Lung (tissue), 17 donors: ENCODE measurements at places on chromosomes 11 and 22. TPM values are rescaled to one million over a fixed set of nuclear protein-coding genes. Genes with fewer than 3 reads are reported as not detected.
A peak's percentile ranks its signal among the peaks of the same experiment; 100 is the strongest.

DNA sequence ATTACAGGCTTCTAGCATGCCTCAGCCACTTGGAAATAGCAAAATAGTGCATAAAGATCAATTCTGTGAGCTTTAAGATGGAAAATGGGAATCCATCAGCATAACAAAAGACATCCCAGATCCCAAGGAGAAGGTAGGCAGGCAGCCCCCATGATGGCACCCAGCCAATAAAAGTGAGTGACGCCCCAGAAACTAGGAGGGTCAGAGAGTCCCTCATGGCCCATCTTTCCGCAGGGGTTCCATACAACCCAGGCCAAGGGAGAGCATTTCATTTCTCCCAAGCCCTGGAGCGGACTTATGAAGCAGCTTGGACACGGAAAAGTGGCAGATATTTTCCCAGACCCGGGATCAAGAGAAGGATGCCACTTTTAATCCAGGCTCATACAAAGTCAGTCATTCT lies 93.3 kb downstream of the ZC3H12C start:
- H3K4me3 ChIP-seq = no peak overlapping the region
- no peaks in the 10 kb centered on the region for H3K36me3 ChIP-seq
- H3K4me1 ChIP-seq = no peaks in the 10 kb centered on the region
- H3K27ac ChIP-seq = no peak overlapping the region

- no peaks in the 10 kb centered on the region for H3K27me3 ChIP-seq
- H3K4me1 ChIP-seq = no peaks in the 10 kb centered on the region
- peaks cover 14% of the 10 kb centered on the region for H3K36me3 ChIP-seq
- H3K27ac ChIP-seq = peak overlapping the region; percentile 3
Measured at GRCh38 chr11:126339073-126339862, 16.2 kb upstream of the ST3GAL4 start.

DNA sequence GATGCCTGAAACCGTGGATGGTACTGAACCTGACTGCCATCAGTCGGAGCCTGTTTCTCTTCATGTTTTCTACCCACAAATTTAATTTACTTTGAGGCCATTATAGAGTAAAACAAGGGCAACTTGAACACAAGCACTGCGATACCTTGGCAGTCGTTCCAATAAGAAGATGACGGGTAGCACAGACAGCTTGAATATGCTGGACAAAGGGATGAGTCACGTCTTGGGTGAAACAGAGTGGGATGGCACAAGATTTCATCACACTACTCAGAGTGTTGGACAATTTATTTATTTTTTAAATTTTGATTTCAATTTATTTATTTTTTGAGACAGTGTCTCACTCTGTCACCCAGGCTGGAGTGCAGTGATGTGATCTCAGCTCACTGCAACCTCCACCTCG lies 5.7 kb downstream of the DIXDC1 start:
- H3K4me1 ChIP-seq = peaks cover 9% of the 10 kb centered on the region
- H3K27me3 ChIP-seq = no peaks in the 10 kb centered on the region
- no peak for DNase-seq
- no peak overlapping the region for H3K4me3 ChIP-seq
- no peak overlapping the region for H3K27ac ChIP-seq

The GGT1 gene
- 31.8 TPM for total RNA-seq

GRCh38 chr11:10818594-10818993 lies 9.9 kb upstream of the EIF4G2 start:
- DNase-seq = no peak
- no peak overlapping the region for H3K27ac ChIP-seq
- no peak overlapping the region for H3K4me3 ChIP-seq
- H3K36me3 ChIP-seq = no peaks in the 10 kb centered on the region
- H3K27me3 ChIP-seq = no peaks in the 10 kb centered on the region

The MCHR1 gene
- total RNA-seq = 0.21 TPM

- H3K27me3 ChIP-seq = no peaks in the 10 kb centered on the region
- no peak overlapping the region for H3K4me3 ChIP-seq
- no peaks in the 10 kb centered on the region for H3K4me1 ChIP-seq
- H3K27ac ChIP-seq = no peak overlapping the region
- peak; percentile 16 for DNase-seq
Measured at GRCh38 chr11:28654191-28654590, 546.0 kb downstream of the METTL15 start.

The SAA4 gene
- total RNA-seq = not detected

The UFD1 gene
- 23.1 TPM for total RNA-seq

DNA sequence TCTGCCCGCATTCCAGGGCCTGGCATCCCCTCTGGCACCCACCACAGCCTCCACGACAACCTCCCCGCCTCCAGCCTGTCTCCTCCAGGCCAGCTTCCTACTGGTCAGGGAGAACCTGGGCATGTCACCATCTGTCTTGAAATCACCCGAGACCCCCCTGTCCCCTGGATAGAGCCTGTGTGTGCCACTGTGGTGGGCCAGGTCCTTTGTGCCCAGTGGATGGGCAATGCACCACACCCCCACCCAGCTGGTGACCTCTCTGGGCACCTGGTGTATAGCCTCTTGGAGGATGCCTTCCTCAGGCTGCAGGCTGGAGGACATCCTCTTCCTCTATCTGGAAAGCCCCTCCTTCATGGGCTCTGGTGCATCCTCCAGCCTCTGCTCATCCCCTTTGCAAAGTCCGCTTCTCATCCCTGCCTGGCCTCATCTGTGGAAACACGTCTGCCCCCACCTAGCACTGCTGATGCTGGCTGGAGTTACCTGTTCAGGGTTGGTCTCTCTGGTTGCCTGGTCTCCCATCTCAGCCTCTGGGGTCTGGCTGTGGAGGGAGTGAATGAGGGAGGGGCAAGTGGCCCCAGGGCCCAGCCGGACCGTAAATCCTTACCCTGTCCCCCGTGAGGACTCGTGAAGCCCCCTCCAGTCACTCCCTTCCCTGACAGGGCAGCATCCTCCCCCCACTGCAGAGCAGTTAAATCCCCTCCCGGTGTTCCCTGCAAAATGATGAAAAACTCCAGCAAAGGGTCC lies 589.6 kb downstream of the TBC1D22A start:
- H3K4me3 ChIP-seq = no peak overlapping the region
- no peaks in the 10 kb centered on the region for H3K36me3 ChIP-seq
- H3K27ac ChIP-seq = no peak overlapping the region
- no peak for DNase-seq

The OOSP2 gene
- total RNA-seq = not detected

DNA sequence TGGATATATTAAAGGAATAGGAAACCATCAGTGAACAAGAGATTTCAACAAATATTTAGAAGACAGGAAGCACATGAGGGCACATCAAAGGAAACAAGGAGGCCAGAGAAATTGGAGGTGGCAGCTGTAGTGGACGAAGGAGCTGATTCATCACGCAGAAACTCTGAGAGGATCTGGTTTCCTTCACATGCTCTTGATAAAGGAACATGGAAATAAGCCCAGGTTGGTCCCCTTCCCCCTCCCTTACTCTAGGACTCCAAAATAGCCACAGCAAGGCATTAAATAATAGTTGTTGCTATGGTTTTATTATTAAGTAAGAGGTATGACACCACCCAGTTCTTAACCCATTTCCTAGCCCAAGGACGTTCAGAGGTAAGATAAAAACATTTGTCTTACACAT lies 11.3 kb downstream of the IZUMO1R start:
- H3K36me3 ChIP-seq = no peaks in the 10 kb centered on the region
- H3K27ac ChIP-seq = no peak overlapping the region
- H3K27me3 ChIP-seq = no peaks in the 10 kb centered on the region

The PRR33 gene
- not detected for total RNA-seq

- no peaks in the 10 kb centered on the region for H3K27me3 ChIP-seq
- H3K27ac ChIP-seq = no peak overlapping the region
- no peak for DNase-seq
- H3K36me3 ChIP-seq = no peaks in the 10 kb centered on the region
Measured at GRCh38 chr11:27592098-27592780, 85.7 kb upstream of the LIN7C start.

DNA sequence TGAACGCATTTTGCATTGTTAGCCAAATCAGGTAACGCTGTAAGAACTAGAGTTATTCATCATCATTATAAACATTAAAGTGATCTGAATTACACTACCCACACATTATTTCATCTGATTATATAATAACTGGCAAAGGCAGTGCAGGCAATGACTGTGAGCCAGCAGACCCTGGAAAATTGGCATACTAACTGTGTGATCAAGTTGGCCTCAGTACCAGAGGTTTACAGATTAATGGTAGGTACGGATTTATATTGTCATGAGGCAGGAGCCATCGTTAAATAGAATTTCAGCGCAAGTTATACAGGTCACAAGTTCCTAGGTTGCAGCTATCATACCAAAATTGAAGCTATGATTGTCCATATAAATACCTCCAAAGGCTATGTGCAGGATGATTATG lies 225.4 kb downstream of the CNTN5 start:
- H3K27ac ChIP-seq = no peak overlapping the region
- no peaks in the 10 kb centered on the region for H3K4me1 ChIP-seq
- H3K27me3 ChIP-seq = no peaks in the 10 kb centered on the region
- DNase-seq = no peak
- H3K36me3 ChIP-seq = no peaks in the 10 kb centered on the region

The H19 gene
- total RNA-seq = 1,932 TPM
